ENCODE measurements at places on chromosomes 4 and X.

DNA sequence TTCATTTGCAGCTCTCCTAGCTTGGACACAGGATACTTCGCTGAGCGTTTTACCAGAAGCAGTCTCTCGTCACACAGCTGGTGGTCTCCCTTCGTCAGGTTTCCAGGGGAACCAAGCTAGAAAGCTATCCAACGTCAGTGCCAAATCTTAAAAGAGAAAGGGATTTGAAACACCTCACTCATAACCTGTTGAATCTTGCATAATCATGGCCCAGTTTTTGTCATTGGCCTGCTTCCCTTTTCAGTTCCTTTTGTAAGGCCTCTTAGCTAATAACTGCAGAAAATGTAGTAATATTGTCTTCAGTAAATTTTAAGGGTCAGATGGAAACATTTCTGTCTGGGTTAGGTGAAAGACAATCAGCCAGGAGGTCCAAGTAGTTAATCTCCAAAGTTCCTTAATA lies 22.0 kb downstream of the RAB39B start:
- no peak for DNase-seq

DNA sequence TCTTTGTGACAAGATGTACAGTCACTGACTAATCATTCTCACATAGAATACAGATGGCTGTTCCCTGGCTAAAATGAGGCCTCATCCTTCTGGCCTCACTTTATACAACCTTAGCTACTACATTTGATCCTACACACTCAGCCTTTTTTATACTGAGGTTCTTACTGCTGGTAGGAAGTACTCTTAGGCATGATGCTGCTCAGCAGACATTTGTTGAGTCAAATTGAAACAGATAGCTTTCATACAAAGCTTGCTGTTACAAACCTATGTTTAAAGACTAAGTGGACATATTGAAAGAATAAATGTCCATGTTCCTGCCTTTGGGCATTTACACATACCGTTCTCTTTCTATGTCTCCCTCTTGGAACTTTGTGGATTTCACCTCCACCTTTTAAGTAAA lies 154.9 kb downstream of the NPFFR2 start:
- DNase-seq: no peak

- DNase-seq: no peak
These were observed 5.5 kb downstream of the PNMA3 start for GRCh38 chrX:153061732-153062131.

GRCh38 chrX:19563746-19564145 lies 48.4 kb upstream of the MAP3K15 start:
- no peak for DNase-seq

- no peak for DNase-seq
These were observed 2.4 kb downstream of the RHOH start for GRCh38 chr4:40199179-40199670.

DNA sequence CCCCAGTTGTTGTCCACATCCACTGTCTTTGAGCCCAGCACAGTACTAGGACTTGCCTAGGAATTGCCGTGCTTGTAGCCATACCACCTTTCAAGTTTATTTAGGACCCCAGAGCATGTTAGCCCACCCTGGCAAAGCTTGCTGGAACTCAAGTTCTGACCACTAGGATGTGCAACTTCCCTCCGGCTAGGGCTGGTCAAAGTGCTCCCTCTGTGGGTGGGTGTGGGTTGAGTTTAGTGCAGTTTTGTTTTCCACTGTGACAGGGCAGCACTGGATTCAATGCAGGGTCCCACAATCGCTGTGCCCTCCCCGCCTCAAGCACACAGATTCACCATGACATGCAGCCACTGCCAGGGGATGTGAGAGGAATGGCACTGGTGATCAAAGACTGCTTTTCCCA lies 96.0 kb downstream of the RASGEF1B start:
- DNase-seq: no peak

- no peak for DNase-seq
These were observed 276.8 kb downstream of the ZNF674 start for GRCh38 chrX:46268412-46268811.

GRCh38 chr4:8350352-8350751 lies 80.8 kb downstream of the HTRA3 start:
- no peak for DNase-seq

DNA sequence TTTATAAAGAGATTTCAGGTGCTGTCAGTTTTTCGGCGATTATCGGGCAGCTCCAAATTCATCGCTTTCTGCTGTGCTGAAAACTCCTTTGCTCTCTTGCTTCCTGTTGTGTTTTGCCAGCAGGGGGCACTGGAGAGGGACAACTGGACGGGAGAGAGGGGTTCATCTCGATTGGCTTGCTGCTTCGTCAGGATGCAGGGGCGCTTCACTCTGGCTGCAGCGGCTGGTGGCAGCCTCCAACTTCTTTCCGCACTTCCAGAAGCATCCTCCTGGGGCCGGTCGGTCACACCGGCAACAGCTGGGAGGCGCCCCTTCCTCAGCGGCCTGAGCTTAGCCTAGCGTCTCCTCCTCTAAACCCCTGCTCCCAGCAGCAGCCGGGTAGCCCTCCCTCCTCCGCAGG lies 29.5 kb downstream of the MSL3 start:
- DNase-seq: peak; percentile 80

- no peak for DNase-seq
These were observed 586.0 kb upstream of the AADAT start for GRCh38 chr4:170675568-170676262.

GRCh38 chr4:56973336-56973735 lies 4.1 kb downstream of the NOA1 start:
- no peak for DNase-seq

- peak; percentile 3 for DNase-seq
These were observed 189.2 kb downstream of the GPM6A start for GRCh38 chr4:175622887-175623286.

DNA sequence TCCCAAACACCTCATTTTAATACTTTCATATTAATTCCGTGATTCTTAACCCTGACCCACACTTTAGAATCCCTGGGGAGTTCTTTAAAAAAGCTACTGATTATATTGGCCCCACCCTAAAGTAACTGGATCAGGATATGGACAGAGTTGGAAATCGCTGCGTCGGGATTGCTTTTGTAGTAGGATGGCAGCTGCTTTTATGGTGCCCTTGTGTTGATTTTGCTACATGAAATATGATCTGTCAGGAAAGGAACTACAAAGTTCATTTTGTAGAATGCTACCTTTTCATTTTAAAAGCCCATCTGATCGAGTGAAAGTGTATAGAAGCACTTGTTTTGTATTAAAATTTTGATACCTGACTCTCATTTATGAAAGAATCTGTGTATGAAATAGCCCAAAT lies 43.6 kb downstream of the TMEM131L start:
- DNase-seq: no peak

- DNase-seq: no peak
These were observed 1216.8 kb upstream of the PABPC4L start for GRCh38 chr4:135418353-135418752.

GRCh38 chrX:134247492-134247891 lies 10.5 kb downstream of the CCDC160 start:
- no peak for DNase-seq

GRCh38 chr4:134905061-134905460 lies 703.5 kb upstream of the PABPC4L start:
- no peak for DNase-seq

DNA sequence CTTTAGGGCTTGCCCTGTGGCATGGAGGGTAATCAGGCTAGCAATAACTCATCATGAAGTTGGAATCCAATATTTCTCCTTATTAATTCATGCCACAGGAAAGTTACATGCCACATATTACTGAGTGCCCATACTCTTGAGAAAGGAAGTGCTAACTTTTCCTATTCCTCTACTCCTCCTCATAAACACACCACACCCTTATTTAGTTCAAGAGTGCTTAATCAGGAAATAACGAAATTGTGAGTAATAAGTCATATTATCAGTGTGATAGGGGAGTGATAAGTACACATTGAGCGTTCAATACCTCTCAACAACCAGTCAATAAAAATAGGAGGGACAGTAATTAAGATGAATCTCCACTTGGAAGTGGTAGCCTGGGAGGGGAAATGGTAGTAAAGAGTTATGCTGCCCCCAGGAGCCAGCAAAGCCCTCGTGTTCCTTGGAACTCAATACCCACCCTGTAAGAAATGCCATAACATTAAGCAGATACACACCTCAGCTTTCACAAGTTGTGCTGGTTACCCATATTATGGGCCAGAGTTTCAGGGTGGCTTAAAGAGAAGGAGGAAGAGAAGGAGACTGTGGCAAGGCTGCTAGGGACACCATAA lies 410.0 kb upstream of the NR3C2 start:
- no peak for DNase-seq

GRCh38 chrX:121869876-121870477 lies 822.6 kb downstream of the GLUD2 start:
- no peak for DNase-seq

DNA sequence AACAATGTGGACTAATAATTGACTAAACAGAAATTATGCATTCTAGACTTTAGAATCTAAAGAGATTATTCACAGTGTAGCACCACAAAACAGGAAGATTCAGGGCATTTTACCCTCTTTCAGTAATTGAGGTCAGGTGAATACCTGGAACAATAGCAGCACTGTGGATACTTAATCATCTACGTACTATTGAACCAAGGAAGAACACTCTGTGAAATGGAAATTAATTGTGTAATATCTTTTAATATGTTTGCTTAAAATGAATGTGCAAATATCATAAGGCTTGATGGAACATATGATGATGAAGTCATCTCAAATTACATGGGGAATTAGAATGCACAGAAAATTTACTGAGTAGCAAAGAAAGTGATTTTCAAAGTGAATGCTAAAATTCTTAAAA lies 68.5 kb upstream of the MAP9 start:
- DNase-seq: no peak

- no peak for DNase-seq
These were observed 383.3 kb downstream of the SMARCA1 start for GRCh38 chrX:129139837-129140598.

- DNase-seq: no peak
These were observed 107.8 kb downstream of the CCNG2 start for GRCh38 chr4:77264826-77265225.

GRCh38 chr4:7034262-7035081 lies 8.7 kb upstream of the TADA2B start:
- DNase-seq: no peak

DNA sequence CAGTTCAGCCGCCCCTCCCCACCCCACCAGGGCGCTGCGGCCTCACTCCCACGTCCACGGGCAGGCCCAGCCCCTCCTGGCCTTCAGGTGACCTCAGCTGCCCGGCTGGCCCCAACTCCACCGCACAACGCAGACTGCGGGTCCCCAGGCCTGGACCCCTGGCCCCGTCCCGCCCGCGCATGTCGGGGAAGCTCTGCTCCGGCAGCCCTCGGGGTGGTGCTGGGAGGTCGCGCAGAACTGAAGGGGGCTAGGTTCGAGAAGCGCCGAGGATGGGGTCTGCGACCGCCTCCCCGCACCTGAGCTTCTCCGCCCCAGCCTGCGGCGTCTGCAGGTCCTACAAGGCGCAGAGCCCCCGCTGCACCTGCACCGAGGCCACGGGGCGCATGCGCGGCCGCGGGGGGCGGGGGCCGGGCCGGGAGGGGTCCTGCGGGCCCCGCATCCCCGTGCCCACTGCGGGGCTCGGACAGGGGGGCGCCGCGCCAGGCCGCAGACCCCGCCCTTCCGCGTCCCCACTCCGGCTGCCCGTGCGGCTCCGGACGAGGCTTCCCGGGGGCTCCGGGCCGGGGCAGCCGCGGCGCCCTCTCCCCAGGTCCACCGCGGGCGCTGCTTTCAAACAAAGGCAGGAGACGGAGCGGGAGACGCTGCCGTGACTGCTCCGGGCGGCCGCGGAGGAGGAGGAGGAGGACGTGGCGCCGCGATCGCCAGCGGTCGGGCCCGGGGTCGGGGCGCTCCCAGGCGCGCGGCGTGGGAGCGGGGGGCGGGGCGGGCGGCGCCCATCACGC lies 672 bp upstream of the NAT8L start:
- peak; percentile 59 for DNase-seq

DNA sequence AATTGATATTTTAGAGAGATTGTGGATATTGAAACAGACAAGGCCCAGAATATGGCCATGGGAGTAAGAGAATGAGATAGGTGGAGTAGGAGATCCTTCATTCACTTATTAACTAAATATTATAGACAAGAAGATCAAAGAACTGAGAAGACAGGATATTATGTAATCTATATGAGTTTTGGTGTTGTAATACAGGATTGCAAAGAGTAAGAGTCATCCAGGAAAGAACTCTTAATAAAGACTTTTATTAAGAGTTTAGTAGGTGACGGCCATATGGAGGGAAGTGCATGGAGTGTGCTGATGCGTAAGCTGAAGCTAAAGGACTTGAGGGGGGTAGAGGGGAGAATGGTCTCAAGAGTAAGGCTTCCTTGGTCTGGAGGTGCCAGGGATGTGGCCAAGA lies 153.7 kb downstream of the VEGFC start:
- no peak for DNase-seq

GRCh38 chrX:9091258-9091657 lies 57.3 kb upstream of the FAM9B start:
- DNase-seq: no peak

GRCh38 chr4:135552131-135552530 lies 1350.5 kb upstream of the PABPC4L start:
- DNase-seq: no peak

DNA sequence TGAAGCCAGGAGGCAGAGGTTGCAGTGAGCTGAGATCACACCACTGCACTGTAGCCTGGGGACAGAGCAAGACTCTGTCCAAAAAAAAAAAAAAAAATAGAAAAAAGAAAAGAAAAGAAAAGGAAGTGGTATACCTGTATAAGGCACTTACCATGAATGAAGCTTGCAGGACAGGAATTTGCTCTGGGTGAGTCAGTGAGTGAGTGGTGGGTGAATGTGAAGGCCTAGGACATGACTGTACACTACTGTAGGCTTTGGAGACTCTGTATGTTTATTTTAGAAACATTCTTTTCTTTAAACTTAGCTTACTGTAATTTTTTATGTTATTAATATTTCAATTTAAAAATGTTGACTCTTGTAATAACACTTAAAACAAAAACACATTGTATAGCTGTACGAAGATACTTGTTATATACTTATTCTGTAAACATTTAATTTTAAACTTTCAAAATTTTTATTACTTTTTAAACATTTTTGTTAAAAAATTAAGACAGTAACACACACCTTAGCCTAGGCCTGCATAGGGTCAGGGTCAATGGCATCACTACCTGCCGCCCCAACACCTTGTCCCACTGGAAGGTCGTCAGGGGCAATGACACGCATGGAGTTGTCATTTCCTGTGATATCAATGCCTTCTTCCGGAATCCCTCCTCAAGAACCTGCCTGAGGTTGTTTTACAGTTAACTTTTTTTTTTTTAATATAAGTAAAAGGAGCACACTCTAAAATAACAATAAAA lies 78.7 kb downstream of the CLNK start:
- DNase-seq: no peak

GRCh38 chr4:120105472-120105871 lies 38.8 kb upstream of the MAD2L1 start:
- DNase-seq: no peak

DNA sequence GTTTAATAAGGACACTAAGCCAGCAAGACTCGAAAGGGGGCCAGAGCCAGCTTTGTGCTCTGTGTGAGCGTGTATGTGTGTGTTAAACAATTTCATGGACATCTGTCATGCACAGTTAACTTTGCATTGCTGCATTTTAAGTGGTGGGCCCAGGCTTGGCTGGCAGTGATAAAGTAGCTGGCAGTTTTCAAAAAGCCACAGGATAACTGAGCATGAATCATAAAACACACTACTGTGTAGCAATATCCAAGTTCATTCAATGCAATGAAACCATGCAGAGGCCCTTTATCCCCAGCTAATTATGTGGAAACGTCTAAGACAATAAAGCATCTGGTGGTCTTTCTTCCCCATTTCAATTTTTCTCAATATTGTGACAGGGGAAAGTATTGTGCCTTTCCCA lies 132.9 kb downstream of the NKX6-1 start:
- no peak for DNase-seq

GRCh38 chrX:78514852-78515251 lies 144.3 kb downstream of the RTL3 start:
- DNase-seq: no peak

GRCh38 chrX:64204252-64204651 lies 1.3 kb downstream of the AMER1 start:
- DNase-seq: peak; percentile 19

Measured in nephron progenitor cell (in vitro differentiated cells).